B cell (primary cell): ENCODE measurements at places on chromosomes 6 and 20.
A peak's percentile ranks its signal among the peaks of the same experiment; 100 is the strongest.

- DNase-seq, result no peak
Observed at GRCh38 chr6:96645106-96645505, 82.2 kb downstream of the FHL5 start.

- DNase-seq, result no peak
Observed at GRCh38 chr6:110332281-110332680, 25.9 kb downstream of the METTL24 start.

- no peak for DNase-seq
Observed at GRCh38 chr20:33589059-33589458, 73.1 kb upstream of the C20orf144 start.

- DNase-seq, result peak; percentile 80
Observed at GRCh38 chr6:158290659-158291058, 21.6 kb upstream of the TULP4 start.

GRCh38 chr6:139368661-139369060, 5.8 kb downstream of the CITED2 start:
- DNase-seq, result no peak

- DNase-seq, result peak; percentile 54
Observed at GRCh38 chr6:6008648-6009421, 2.1 kb upstream of the NRN1 start.

- no peak for DNase-seq
Observed at GRCh38 chr20:36818861-36819260, 45.3 kb upstream of the DSN1 start.

- peak; percentile 13 for DNase-seq
Observed at GRCh38 chr6:170438402-170438753, 114.7 kb downstream of the PSMB1 start.

GRCh38 chr6:166406197-166406596, 23.5 kb upstream of the MPC1 start:
- no peak for DNase-seq

DNA sequence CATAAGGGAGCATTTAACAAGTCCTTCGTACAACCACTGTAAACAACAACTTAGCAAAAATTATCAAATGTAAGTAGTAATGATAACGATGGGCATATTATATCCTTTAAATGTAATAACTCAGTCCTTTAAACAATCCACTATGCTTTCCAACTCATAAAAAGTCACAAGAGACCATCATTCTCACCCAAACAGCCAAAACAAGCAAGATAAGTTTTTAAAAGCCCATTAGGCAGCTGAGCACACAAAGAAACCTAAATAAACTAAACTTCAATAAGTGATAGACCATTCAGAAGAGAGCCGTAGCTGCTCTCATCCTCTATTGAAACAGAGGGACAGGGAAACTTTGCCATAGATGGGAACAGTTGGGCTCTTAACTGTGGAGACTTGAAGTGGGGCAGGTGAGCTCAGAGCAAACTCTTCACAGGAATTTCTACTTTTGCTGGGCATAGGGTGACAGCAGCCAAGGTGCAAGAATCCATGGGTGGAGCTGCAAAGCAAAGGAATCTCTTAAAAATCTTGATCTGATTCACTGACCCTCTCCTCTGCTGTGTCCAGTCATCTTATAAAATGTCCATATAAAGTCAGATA, 22.5 kb downstream of the RAB22A start:
- DNase-seq, result no peak

DNA sequence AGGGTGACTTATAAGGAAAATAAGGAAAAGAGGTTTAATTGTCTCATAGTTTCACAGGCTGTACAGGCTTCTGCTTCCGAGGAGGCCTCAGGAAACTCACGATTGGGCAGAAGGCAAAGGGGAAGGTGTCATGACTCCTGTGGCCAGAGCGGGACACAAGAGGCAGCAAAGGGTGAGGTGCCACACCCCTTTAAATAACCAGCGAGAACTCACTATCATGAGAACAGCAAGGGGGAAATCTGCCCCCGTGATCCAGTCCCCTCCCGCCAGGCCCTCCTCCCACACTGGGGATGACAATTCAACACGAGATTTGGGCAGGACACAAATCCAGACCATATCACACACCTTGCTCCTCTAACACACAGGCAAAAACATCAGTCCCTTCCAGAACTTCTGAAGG, 254.0 kb downstream of the DLL1 start:
- DNase-seq, result no peak

- DNase-seq, result no peak
Observed at GRCh38 chr6:94133106-94133505, 713.7 kb upstream of the EPHA7 start.

GRCh38 chr20:62219992-62220665, at the start of gene HRH3:
TSS of gene HRH3 (minus strand) at chr20:62220278. CDS start at chr20:62219970, 308 bp downstream.
- DNase-seq, result peak; percentile 61

GRCh38 chr20:50518270-50518721, 8.1 kb downstream of the PTPN1 start:
- no peak for DNase-seq

GRCh38 chr6:111992851-111993250, 61.1 kb upstream of the CCN6 start:
- no peak for DNase-seq

- no peak for DNase-seq
Observed at GRCh38 chr6:15780437-15780836, 117.6 kb upstream of the DTNBP1 start.

DNA sequence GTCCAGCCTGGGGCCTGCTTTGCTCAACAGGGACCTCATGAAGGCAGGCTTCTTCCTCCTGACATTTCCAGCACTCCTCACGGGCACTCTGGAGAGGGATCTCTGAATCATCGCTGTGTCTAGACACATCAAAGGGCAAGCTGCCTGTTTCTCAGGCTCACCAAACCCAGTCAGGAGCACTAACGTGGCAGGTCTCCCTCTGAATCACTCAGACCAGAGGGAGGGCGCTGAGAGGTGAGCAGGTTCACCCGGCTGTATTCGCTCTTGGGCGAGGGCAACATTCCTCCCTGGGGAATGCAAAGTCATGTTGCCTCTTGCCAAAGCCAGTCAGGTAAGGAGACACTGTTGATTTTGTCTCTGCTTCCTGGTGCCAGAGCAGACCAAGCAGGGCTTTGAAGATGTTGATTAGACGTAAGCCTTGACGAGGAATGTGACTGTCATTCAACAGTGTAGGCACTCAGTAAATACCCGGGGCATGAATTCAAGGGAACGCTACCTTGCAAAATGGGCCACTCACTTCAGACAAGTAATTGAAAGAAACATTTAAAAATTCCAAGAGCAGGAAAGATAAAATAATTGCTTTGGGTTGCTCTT, 50.1 kb downstream of the CYP24A1 start:
- no peak for DNase-seq

GRCh38 chr20:11926292-11926998, 8.8 kb downstream of the BTBD3 start:
- DNase-seq, result no peak

GRCh38 chr6:150830439-150831165, 34.9 kb upstream of the MTHFD1L start:
- DNase-seq, result no peak

DNA sequence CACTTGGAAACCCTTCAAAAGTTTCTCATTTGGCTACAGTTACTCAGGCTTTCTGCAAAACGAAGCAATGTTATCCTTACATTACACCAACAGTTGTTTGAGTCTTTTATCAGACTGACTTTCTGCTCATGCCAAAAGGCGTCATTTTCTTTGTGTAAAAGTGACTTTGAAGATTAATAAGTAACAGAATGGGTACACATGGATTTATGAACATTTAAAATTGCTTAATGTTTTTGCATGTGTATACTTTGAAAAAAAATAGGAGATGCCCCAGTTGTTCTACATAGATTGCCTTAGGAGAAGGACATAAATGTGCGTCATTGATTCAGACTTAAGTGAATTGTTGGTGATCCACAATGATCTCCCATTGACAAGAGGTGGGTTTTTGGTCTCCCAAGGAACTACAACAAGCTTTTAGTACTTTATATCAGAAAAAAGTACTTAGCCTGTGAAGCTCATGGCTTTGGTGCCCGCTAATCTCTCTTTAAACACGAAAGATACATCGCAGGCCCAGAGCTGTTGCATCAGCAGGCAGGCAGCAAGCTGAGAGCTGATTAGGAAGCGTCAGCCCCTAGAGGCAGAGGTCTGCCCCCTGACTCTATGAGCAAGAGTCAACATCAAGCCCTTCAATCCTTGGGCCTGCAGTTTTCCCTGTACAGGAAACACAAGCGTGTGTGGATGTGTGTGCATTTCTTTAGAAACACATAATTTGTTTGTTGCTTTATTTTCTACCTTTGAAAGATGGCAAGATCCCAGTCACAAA, 45.9 kb downstream of the SLC22A3 start:
- no peak for DNase-seq

DNA sequence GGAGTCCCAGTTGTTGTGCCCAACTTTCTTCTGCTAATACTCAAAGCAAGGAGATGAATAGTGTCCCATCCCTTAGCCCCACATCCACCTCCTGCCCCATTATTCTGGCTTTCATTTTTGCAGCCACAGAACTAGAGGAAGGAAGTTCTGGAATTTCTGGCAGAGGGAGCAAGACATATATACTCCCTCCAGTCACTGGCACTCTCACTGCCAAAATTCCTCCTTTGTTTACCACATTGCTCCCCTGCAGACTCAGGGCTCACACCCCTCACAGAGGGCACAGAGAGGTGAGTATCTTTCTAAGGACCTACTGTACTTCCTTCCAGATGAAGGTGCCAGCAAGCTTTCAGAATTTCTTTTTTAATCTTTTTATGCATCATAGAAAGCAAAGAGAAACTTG, 168.0 kb upstream of the ID4 start:
- no peak for DNase-seq

- no peak for DNase-seq
Observed at GRCh38 chr6:169568314-169569087, 133.3 kb downstream of the WDR27 start.

DNA sequence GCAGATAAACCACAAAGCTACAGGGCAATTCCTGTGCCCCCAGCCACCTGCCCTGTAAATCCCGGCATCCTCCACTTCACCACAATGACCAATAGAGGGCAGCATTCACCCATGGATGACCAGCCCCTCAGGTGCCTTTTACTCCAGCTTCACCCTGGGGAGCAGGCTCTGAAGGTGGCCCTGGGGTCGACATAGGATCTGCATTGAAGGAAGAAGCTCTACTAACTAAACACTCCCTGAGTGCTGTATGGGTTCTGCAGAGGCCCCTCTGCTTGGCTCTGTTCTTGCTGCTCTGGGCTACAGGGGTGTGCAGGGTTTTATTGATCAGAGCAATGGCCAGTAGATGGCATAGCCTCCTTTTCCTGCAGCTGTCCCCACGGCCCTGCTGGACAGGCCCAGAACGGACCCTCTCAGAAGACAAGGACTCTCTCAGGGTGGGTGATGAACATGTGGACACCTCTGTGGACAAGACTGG, 20.3 kb downstream of the CST4 start:
- DNase-seq, result peak; percentile 46
